ENCODE measurements at places on chromosomes 13 and 19.

- DNase-seq = no peak
These were observed 640.5 kb downstream of the GPC5 start for GRCh38 chr13:92038905-92039304.

- DNase-seq = no peak
These were observed 12.8 kb upstream of the TMEM86B start for GRCh38 chr19:55241143-55241934.

DNA sequence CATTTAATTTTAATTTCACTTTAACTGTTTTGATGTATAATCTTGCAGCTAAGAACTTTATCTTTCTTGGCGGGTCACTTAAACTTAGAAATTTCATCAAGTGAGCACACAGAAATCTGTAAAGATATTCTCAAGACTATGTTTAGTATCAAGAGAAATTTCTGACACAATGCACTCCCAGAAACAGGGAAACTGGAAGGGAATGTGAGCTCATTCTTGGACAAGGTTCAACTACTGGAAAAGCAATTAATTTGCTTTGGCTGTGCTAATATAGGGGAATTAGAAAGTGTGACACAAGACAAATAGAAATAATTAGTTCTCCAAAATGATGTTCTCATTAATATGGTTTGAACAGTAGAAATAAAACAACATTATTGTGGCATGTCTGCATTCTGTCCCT, 402.3 kb downstream of the DACH1 start:
- no peak for DNase-seq

DNA sequence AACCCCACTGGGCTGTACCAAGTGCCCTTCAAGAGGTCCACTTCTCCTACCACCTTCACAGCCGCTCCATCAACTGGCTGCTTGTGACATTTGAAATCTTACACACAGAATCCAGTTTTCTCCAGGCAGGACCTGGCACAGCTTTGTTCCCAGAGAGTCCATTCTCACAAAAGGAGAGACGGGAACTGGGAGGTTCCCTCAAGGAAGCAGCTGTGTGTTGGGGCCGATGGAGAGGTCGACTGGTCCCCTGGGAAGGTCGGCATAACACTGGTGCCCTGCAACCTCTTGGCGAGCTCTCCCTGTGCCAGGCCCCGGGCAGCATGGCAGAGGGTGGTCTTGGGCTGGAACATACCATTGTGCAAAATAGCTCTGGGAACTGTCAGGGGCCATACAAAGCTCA, 21.5 kb downstream of the ELL start:
- no peak for DNase-seq

DNA sequence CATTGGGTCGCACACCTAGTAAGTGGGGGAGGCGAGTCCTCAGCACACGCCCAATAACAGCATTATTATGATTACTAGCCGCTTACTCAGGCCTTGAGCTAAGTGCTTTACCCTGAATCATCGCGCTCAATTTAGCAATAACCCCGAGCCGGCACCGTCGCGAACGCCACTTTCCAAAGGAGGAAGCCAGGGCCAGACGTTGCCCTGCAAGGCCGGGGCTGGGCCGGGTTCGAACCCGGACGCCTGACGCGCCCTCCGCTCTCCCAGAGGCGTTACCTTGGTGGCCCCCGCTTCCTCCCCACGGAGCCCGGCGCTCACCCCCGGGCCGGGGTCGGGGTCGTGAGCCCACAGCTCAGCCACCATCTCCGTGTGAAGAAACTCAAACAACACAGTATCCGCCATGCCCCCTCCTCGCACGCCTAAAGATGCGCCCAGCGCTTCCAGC, at the start of gene TRAPPC6A:
TSS of gene TRAPPC6A (minus strand) at position 421 of the 445 bp plus-strand sequence. CDS start at position 402, 19 bp downstream.
- DNase-seq = peak; percentile 30

GRCh38 chr19:51978882-51979281, 7.8 kb downstream of the ZNF350 start:
- no peak for DNase-seq

GRCh38 chr13:109785141-109785891, 1.1 kb downstream of the IRS2 start:
- DNase-seq = no peak

- no peak for DNase-seq
These were observed 1.5 kb downstream of the AMER2 start for GRCh38 chr13:25170554-25171111.

GRCh38 chr19:35073941-35074340, 32.4 kb downstream of the HPN start:
- no peak for DNase-seq

DNA sequence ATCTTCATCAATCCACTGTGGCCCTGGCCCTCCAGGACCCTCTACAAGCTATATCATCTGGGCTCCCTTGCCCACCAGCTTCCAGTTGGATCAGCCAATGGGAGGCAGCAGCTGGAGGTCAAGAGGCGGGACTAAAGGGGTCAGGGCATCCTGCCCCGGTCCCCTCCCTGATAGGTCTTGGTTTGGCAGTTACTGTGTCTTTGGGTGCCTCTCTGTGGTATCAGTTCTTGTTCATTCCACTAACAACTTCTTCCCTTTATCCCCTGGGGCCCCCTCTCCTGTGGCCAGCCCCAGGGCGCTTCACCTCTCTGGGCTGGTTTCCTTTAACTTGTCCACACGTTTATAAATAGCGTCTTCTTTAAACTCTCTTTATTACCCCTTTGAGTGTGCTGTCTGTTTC, 83.6 kb downstream of the DCT start:
- DNase-seq = no peak

GRCh38 chr19:48506138-48506733, 5.4 kb downstream of the LMTK3 start:
- no peak for DNase-seq

- no peak for DNase-seq
These were observed 1151.0 kb downstream of the DIAPH3 start for GRCh38 chr13:59012731-59013130.

GRCh38 chr19:58328999-58329398, 2.2 kb downstream of the ZSCAN22 start:
- no peak for DNase-seq

DNA sequence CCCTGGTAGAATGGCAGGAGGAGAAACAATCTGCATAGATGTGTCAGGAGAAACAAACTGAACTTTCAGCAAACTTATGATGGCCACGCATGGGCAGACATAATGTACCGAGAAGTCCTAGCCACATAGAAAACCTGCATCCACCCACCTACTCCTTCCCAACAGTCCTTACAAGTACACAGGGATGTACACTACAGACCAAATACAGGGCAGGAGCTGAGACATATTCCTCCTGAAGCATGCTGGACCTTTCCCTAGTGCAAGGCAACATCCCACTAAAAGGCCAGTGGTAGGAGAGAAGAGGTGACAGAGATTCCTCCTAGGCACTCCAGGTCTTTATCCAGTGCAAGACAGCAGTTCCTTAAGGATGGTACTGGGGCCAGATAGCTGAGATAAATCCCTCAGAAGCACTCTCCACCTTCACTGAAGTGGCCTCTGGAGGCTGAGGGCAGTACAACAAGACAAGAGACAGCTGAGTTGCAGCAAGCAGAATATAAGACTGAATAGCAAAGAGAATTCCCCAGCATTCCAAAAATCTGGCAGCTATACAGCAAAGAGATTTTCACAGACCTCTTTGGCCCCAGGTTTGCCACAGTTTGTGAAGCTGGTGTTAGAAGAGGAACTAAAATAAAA, 18.3 kb downstream of the VWA8 start:
- DNase-seq = no peak

DNA sequence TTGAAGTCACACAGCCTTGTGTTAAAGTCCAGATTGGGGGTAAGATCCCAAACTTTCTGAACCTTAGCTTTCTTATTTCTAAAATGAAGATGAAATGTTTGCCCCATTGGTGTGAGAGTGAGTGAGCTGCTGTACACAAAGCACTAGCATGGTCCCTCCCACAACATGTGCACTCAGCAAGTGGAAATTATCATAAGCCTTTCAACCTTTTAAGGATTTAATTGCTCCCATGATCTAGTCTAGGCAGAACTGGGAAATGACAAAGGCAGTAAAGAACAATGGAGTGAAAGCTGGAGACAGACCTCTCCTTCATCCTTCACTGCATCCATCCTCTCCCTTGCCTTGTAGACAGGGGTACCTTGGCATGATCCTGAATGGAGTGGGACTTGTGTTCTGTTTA, 76.0 kb upstream of the GPR12 start:
- DNase-seq = no peak

- no peak for DNase-seq
These were observed 29.1 kb downstream of the PLEKHJ1 start for GRCh38 chr19:2207008-2207407.

GRCh38 chr13:109760402-109760801, 26.0 kb downstream of the IRS2 start:
- no peak for DNase-seq

DNA sequence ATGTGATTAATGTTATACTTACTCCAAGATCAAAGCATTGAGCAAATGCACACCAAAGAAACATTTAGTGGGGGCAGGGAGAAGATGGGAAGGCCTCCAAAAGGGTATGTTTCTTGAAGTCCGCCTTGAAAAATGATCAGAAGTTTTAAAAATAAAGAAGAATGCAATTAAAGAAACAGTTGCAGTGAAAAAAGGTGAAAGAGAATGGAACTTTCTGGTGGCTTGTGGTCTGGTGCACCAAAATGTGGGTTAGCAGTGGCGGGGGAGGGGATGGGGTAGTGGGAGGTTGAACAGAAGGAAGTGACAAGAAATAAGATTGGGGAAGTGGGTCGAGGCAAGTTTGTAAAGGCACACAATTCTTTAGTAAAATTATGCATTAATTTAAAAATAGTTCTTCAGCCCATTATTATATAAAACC, 2.5 kb downstream of the LCP1 start:
- DNase-seq = no peak

GRCh38 chr13:51122868-51123566, 11.9 kb upstream of the C13orf42 start:
- no peak for DNase-seq

GRCh38 chr13:85993567-85993966, 194.3 kb upstream of the SLITRK6 start:
- DNase-seq = no peak

DNA sequence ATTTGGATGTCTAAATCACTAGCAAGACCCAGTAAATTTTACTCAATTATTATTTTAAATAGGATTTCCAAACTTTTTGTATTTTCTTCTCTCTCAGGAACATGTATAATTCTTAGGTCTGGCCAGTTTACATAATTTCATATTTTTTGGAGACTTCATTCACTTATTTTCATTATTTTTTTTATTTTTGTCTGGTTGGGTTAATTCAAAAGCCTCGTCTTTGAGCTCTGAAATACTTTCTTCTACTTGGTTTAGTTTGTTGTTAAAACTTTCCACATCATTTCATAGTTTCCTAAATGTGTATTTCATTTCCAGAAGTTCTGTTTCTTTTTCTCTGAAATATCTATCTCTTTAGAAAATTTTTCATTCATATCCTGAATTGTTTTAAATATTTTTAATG, 322.9 kb upstream of the SPRY2 start:
- no peak for DNase-seq

GRCh38 chr19:3001235-3001800, 24.0 kb downstream of the TLE6 start:
- no peak for DNase-seq

DNA sequence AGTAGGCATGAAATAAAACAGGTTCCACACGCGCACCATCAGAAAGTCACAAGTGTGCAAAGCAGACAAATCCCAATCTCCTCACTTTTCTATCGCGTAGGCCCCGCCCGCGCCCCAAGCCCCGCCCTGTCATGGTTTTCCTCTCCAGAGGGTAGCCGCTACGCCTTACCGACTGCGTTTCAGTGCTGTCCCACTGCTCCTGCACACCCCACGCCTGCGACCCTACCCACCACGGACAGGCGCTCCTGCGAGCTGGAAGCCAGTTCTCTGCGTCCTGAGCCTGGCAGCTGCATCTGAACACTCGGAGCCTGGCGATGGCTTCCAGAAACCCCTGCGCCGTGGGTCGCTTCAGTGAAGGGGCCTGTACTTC, 379 bp upstream of the ZNF470 start:
- peak; percentile 0 for DNase-seq

DNA sequence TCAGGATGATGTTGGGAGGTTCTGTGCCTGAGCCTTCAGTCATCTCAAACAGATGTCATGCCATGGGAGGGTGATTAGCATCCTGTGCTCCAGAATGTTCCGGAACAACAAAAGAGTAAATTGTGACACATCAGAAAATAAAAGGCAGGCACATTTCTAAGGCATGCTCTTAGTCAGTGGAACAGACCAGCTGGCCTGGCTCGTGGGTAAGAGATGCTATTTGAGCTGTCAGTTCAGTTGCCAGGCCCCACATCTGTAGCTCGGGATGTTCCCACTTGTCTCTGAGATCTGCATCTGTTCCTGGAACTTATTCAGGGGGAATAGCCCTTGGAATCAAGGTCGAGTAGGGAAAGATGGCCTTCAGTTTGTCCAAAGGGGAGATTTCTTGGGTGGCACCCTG, 26.0 kb downstream of the OLFM4 start:
- DNase-seq = no peak

- peak; percentile 11 for DNase-seq
These were observed 29.2 kb downstream of the COG6 start for GRCh38 chr13:39684531-39685137.

GRCh38 chr19:12872941-12873890, 8.0 kb downstream of the DNASE2 start:
- no peak for DNase-seq

DNA sequence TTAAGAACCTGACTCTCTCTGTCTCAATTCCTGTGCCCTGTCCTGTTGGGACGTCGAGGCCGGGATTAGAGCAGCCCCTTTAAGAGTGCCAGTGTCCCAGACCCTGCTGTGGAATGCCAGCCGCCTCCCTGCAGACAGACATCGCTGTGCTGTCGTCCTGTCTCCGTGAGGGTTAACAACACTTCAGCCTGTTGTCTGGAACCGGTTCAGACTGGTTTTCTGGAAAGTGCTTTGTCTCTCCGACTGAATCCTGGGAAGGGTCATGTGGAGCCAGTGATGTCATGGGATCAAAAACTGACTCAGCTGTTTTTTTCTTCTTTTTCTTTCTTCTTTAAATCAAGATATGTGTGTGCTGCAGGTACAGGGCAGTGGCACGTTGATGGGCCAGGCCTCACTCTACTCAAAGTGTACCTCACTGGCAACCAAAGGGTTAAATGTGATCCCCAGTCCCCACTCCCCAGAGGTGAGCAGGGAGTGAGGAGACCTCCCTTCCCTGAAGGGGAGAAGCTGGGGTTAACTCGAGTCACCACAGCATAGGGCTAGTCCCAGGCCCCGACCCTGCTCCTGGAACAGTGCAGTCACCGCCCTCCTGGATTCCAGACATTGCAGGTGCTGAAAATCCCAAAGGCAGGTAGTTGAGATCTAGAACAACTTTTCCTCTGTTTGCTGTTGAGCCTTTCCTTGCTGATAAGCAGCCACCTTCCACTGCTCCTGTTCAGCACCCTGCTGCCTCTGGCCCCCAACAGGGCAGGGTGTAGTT, 50.8 kb downstream of the TSSK6 start:
- peak; percentile 55 for DNase-seq

DNA sequence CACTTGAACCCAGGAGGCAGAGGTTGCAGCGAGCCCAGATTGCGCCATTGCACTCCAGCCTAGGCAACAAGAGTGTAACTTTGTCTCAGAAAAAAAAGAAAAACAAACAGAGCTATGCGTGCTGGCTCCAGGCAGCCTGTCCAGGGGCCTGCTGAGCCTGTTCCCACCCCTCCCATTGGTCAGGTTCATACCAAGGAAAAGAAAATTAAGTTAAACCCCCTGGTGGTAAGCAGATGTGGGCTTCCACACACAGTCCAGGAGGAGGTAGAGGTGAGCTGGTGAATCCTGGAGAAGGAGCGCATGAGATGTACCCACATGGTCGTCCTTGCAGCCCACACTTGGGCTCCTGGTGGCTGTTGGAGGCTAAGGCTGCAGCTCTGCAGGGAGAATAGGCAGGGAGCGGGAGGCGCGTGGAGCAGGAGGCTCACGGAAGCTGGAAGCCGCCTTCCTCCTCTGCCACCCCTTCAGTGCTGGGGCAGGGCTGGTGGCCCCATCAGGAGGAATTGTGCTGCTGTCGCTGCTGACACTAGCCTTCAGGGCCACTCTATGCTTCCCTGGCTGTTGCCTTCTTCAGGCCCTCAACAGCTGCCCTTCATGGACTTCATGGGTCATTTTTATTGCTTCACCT, 10.5 kb upstream of the CHAMP1 start:
- no peak for DNase-seq
